ENCODE measurements at places on chromosomes 7 and 10.

DNA sequence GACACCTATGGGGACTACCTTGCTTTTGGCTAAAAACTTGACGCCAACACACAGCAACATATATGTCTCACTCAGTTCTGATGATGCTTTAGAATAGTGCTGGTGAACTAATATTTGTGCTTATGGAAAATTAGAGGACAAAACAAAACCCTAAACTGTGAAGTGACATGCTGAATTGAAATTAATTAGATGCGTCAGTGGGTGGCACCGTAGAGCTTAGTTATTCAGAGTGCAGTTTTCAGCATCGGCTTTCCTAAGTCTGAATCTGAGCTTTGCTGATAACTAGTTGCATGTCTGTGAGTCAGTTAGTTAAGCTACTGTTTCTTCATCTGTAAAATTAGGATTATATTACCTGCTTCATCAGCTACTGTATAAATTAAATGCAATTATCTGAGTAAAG, 245.0 kb upstream of the SORCS1 start:
- DNase-seq: no peak

DNA sequence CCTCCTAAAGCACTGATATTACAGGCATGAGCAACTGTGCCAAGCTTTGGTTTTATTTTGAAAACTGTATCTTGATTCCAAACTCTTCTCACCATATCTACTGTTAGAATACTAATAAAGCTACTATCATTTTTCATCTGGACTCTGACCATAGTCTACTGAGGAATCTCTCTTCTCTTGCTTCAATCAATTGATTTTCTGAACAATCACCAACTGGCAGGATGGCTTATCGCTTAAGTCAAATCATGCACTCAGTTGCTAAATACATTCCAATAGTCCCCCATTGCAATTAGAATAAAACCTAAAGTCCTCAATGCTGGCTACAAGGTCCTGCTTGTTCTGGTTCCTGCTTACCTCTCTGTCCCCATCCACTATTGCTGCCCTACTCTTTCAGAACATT, 2.3 kb upstream of the APBB1IP start:
- no peak for DNase-seq

DNA sequence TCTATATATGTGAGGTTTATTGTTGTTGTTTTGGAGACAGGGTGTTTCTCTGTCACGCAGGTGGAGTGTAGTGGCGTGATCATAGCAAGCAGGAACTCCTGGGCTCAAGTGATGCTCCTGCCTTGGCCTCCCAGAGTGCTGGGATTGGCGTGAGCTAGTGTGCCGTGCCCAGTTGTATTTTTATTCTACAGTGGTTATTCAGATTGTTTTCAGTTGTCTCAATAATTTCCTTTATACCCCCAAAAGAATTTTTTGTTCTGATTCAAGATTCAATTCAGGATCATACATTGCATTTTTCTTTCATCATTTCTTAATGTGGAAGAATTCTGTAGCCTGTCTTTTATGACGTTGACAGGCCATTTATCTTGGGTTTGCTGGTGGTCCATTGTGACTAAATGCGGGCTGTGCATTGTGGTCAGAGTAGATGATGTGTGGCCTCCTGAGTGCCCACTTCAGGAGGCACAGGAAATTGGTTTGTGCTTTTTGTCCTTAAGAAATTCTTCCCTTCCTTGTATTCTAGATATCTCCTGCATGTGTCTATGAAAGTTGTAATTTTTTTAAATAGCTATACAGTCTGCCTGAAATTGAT, 22.9 kb downstream of the RBM33 start:
- no peak for DNase-seq

- DNase-seq: no peak
These were observed 191.0 kb upstream of the BET1 start for GRCh38 chr7:94195201-94195600.

- DNase-seq: no peak
These were observed 755.4 kb downstream of the GRID1 start for GRCh38 chr10:85611093-85611740.

DNA sequence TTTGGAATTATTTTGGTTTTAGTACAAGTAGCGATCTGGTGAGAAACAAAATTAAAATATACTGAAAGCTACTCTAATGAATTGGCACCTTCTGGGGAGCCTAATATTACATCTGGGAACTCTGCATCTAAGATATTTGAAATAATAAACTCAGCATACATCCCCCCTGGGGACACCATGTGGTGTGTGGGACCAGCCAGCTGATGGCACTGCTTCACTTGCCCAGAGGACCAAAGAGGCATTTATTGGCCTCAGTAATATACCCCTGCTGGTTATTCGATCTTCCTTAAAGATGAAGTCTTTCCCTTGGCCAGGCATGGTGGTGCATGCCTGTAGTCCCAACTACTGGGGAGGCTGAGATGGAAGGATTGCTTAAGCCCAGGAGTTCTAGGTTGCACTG, 195.1 kb upstream of the AUTS2 start:
- no peak for DNase-seq

DNA sequence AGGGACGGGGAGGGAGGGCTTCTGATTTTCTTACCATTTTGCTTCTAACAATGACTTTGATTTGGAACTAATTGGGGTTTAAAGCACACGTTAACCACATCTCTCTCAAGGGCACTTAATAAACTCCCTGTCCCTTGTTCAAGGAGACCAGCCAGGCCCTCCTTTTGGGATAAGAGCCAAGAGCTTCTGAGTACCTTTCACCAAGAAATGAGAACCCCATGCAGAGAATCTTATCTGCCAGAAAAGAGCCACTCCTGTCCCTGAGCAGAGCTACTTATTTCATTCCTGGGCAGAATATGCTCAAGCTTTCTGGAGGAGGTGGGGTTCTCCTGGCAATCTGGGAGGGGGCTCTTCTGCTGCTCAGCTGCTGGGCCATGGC, 574.6 kb downstream of the GALNT17 start:
- no peak for DNase-seq

DNA sequence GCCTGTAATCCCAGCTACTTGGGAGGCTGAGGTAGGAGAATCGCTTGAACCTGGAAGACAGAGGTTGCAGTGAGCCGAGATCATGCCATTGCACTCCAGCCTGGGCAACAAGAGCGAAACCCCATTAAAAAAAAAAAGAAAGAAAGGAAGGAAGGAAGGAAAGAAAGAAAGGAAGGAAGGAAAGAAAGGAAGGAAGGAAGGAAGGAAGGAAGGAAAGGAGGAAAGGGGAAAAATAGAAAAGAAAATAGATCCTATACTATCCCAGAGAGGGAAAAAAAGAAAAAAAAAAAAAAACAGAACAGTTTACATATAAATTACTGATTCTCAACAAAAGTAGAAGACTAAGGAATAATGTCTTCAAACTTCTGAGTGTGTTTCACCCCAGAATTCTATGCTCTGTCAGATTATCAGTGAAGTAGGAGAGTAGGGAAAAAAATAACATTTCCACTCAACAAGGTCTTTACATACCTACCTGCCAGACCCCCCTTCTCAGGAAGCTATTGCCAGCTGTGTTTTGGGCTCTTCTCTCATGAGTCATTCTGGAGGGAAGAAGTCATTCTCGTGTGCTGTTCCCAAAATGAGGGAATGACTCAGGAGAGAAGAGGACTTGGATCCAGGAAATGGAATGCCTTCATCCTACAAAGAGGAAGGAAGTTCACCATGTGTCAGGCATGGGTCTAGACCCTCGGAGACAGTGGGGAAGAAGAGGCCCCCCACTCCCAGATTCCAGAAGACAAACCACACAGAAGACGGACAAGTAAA, 20.9 kb downstream of the RGS10 start:
- DNase-seq: no peak

DNA sequence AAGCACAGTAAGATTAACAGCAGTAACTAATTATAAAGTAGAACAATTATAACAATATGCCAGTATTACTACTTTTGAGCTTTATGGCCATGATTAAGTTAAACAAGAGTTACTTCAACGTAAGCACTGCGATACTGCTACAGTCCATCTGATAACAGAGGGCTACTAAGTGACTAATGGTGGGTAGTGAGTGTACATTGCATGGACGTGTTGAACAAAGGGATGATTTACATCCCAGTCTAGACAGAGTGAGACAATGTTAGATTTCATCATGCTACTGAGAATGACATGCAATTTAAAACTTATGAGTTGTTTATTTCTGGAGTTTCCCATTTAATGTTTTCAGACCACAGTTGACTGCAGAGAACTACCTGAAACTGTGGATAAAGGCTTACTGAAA, 45.6 kb downstream of the TPST1 start:
- no peak for DNase-seq

DNA sequence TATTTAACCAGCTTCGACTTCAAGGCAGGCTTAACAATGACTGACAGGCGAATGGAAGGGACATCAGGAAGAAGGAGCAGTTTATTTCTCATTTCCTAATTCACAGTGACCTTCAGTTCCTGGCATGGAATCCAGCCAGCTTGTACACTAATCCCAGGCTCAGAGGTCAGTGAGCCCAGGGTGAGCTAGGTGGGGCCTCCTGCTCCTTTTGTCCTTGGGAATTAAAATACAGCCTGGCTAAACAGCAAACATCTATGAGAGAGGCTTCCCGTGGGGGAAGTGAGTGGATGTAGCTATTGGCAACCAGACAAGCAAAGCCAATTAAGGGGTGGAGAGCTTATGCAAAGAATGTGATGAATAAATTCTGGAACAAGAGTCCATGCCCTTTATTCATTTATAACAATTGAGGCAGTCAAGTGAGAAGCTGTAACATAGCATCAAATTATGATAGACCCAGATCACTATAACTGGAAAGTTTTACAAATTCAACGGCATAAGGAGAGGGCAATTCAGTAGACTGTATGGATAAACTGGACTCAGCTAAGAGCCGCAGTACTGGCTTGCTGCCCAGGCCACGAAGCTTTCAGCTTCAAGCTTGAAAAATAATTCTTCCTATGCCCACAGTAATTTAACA, 57.1 kb downstream of the STK17A start:
- peak; percentile 9 for DNase-seq

GRCh38 chr10:29392376-29393021, 103.6 kb downstream of the LYZL1 start:
- DNase-seq: no peak

GRCh38 chr7:152850420-152850819, 90.9 kb downstream of the ACTR3B start:
- DNase-seq: no peak

- DNase-seq: no peak
These were observed 41.6 kb upstream of the MINDY3 start for GRCh38 chr10:15901889-15902288.

DNA sequence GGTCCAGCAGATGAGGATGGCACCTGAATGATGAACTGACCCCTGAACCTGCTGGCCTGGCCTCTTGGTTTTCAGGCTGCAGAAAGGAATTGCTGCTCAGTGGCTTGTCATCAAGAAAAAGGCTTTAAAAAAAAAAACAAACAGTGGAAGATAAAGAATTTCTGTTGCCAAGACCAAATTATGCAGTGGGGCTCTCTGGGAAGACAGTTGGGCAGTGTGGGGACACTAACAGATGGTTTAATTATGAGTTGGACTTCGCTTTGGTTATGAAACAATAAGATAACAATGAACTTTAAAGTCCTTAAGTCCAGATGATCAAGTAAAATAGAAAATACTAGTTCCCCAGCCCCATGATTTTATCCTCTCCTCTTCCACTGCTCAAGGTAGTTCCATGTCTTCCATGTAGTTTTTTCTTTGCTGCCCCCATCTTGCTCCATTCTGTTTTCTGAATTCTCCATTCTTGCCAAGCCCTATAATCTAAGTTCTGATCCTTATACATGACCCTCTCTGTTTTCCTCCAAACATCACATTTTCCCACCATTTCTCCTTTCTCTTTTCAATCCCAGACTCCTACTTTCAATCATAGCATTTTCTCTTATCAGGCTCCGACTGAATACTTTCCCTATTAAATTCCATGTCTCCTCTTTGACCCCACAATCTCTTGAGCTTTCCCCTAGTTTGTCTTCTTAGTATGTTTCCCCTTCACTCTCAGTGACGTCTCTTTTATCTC, 52.6 kb downstream of the ANK3 start:
- DNase-seq: no peak

GRCh38 chr7:100126239-100126930, 382 bp upstream of the MBLAC1 start:
- no peak for DNase-seq

- DNase-seq: no peak
These were observed 63.4 kb downstream of the CRPPA start for GRCh38 chr7:16357921-16358320.

- peak; percentile 57 for DNase-seq
These were observed 50.7 kb upstream of the ITGB8 start for GRCh38 chr7:20279979-20280378.

DNA sequence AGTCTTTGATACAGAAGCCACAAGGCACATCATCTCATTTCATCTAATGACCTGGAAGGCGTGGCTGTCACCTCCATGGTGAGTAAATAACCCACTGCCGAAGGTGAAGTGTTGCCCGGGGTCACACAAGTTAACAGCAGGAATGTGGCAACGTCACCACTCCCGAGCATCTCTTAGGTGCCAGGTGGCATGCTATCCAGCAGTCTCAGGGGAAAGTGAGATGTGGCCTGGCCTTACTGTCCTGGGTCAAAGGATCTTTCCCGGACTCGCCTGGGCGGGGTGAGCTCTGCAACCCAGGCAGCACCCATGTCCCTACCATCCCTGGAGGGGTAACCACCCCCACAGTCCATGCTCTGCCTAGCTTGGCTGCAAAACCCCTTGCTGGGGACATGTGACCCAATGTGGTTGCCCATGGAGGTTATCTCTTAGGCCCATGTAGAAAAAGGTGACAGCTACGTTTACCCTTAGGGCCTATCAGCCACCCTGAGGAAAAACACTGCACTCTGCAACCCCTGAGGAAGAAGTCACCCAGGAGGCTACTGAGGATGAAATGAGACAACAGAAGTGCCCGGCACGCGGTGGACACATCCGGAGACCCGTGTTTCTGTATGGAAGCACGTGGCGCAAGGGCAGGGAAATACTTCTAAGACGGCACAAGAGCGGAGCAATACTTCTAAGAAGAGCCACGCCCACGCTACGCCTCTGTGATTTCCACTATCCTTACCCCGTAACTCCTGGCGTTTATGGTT, 52.0 kb downstream of the BAIAP2L1 start:
- no peak for DNase-seq

DNA sequence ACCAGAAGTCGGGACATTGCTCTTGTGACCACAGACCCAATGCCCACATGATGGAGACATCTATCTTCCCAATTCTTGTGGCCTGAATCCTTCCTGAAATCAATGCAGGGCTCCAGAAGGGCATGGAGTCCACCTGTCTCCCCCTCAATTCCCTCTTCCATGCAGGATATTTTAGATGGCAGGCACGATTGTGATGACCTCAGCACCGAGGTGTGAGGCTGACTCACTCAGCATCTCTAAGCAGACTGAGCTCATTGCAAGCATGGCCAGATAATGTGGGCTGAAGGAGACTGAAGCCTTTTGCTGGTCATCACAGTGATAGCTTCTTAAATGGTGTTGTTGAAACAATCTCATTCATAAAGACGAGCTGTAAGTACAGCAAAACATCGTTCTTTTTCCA, 374.9 kb upstream of the PODXL start:
- DNase-seq: no peak

- DNase-seq: no peak
These were observed 25.1 kb downstream of the AQP1 start for GRCh38 chr7:30936650-30937245.

GRCh38 chr10:59702347-59702746, 7.3 kb downstream of the SLC16A9 start:
- no peak for DNase-seq

- DNase-seq: no peak
These were observed 74.5 kb upstream of the VKORC1L1 start for GRCh38 chr7:65798111-65799075.

All from NCI-H1930 (cell line).